ENCODE measurements at places on chromosomes 7 and 10. TPM values are rescaled to one million over a fixed set of nuclear protein-coding genes. Genes with fewer than 3 reads are reported as not detected.

Gene H2BK1
- total RNA-seq: not detected

Gene KRIT1
- 22.1 TPM for total RNA-seq

Gene ABLIM1
- 52.5 TPM for total RNA-seq

- DNase-seq: no peak
Observed at GRCh38 chr7:107154826-107155225, 14.0 kb upstream of the HBP1 start.

DNA sequence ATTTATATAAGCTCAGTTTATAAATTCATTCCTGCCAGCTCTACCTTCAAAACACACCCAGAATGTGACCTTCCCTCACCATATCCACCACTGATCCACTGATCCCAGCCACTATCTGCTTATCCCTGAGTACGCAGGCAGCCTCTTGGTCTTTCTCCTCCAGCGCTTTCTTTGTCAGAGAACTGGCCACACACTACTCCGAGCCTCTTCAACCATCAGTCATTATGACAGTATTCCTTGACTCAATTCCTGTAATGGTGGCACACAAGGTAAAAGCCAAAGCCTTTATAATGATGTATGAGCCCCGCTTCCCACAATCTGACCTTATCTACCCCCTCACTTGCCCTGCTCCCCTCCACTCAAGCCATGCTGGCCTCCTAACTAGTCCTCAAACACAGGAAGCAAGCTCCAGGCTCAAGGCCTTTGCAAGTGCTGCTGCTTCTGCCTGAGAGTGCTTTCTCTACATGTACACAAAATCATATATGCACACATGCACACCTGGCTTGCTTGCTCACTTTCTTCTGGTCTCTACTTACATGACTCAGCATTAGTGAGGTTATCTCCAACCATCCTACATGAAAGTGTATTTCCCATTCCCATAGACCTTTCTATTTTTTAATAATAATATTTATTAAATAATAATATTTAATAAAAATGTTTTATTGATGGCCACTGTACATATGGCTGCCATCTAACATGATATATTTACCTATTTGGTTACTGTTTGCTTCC is 150.4 kb upstream of the FEZF1 start:
- DNase-seq: no peak

- DNase-seq: no peak
Observed at GRCh38 chr10:132527339-132528063, 10.1 kb upstream of the INPP5A start.

GRCh38 chr10:79146611-79147130 is 77.9 kb downstream of the ZMIZ1 start:
- DNase-seq: no peak

GRCh38 chr7:134726581-134726980 is 52.9 kb upstream of the CALD1 start:
- no peak for DNase-seq

DNA sequence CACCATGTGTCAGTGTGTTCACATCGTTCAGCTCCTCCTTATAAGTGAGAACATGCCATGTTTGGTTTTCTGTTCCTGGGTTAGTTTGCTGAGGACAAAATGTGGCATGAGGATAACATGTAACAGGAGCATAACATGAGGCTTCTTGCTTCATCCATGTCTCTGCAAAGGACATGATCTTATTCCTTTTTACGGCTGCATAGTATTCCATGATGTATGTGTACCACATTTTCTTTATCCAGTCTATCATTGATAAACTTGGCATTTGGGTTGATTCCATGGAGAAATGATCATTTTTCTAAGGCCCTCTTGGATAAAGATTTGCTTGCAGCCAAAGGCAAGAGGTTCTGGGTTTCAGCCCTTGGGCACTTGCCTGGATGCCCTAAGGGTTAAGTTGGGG is 128.5 kb upstream of the ZEB1 start:
- no peak for DNase-seq

GRCh38 chr7:137832382-137832781 is 14.4 kb downstream of the DGKI start:
- DNase-seq: no peak

DNA sequence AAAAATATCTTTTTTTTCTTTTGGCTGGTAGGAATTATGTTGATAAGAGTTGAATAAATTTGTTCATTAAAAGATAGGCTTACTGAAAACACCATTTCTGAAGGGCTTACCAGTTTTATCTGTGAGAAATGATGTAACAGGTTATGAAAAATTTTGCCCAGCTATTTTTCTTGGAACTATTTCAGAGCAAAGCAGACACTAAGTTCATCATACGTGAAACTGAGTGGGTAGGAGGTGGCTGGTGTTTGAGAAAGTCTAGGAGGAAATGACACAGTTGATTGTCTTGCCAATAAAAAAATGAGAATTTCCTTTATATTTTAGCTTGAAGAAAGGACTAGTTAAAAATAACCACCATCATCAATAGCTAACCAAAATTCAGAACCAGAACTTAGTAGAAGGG is 6.2 kb upstream of the MRC1 start:
- DNase-seq: no peak

GRCh38 chr10:70690589-70690988 is 18.3 kb downstream of the ADAMTS14 start:
- no peak for DNase-seq

DNA sequence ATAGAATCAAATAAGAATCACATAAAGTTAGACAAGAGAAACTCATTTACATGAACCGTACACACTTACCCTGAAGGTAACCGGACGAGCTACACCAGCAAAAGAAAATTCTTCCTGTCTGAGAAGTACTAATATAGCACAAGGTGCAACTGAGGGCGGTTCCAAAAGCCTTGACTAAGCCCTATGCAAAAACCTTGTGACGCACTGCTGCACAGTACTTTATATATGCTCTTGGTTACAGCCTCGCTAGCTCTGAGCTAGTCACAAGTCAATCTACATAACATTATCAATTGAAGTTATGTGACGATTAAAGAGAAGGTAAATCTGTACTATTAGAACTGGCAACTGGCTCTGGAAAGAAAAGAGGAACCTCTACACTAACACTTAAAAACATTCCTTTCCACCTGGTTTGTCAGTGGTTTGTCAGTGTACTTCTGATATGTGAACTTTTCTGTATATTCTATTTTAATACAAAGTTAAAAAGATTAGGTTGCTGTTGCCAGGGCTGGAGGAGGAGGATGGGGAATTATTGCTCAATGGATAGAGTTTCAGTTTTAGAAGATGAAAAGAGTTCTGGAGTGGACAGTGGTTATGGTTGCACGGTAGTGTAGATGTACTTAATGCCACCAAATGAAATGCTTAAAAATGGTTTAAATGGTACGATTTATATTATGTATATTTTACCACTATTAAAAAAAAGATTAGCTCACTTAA is 21.6 kb downstream of the NT5C3A start:
- peak; percentile 61 for DNase-seq

- DNase-seq: peak; percentile 83
Observed at GRCh38 chr7:36192053-36192824, 39.2 kb downstream of the EEPD1 start.

DNA sequence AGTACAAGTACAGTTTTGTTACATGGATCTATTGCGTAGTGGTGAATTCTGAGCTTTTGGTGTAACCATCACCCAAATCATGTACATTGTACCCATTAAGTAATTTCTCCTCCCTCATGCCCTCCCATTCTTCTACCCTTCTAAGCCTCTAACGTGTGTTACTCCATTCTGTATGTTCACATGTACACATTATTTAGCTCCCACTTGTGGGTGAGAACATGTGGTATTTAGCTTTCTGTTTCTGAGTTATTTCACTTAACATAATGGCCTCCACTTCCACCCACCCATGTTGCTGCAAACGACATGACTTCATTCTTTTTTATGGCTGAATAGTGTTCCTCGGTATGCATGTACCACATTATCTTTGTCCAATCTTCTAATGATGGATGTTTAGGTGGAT is 251.3 kb downstream of the CAMK1D start:
- DNase-seq: no peak

- DNase-seq: no peak
Observed at GRCh38 chr7:102169651-102170392, 116.8 kb upstream of the SH2B2 start.

DNA sequence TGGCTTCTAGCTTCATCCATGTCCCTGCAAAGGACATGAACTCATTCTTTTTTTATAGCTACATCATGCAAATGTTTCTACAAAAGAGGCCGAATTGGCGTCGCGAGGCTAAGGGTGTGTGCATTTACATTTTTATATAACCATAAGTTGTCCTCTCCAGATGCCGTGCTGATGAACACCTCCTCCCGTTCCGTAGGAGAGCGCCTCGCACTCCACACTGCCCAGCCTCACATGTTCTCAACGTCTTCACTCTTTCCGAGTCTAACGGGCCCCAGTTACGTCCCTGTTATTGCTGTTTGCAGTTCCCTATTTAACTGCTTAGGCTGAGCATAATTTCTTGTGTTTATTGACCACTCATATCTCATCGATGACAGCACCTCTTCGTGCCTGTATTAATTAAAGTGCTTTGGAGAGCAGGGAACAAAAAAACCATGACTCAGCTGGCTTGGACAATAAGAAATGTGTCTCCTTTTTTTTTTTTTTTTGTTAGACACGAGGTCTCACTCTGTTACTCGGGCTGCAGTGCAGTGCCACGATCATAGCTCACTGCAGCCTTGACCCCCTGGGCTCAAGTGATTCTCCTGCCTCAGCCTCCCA is 113.5 kb upstream of the SDK1 start:
- no peak for DNase-seq

DNA sequence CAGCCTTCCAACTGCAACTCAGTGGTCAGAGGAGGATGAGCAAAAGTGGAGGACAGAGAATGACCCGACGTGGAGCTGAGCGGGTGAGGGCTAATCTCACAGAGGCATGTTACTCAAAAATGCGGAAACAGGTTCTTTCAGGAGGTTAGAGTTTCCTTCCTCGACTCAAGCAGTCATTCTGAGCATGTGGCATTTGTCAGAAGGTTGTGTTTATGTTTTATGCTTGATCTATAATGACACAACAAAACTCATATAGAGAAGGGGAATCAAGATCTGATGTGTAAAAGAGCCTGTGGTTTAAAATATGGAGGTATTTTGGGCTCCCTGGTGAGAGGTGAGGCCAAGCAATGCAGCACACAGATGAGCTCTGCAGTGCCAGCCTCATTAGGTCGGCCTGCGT is 311.4 kb downstream of the ADARB2 start:
- no peak for DNase-seq

- no peak for DNase-seq
Observed at GRCh38 chr7:5689118-5689517, 92.3 kb downstream of the RNF216 start.

Data from hematopoietic multipotent progenitor cell (in vitro differentiated cells).